Right lung (tissue), 10 donors: ENCODE measurements at places on chromosomes 5 and 9.

- DNase-seq: peak; percentile 30
These were observed at the start of gene CCDC180 for GRCh38 chr9:97307500-97308163. TSS of gene CCDC180 (plus strand) at chr9:97307659. CDS start at chr9:97308064, 405 bp downstream.

DNA sequence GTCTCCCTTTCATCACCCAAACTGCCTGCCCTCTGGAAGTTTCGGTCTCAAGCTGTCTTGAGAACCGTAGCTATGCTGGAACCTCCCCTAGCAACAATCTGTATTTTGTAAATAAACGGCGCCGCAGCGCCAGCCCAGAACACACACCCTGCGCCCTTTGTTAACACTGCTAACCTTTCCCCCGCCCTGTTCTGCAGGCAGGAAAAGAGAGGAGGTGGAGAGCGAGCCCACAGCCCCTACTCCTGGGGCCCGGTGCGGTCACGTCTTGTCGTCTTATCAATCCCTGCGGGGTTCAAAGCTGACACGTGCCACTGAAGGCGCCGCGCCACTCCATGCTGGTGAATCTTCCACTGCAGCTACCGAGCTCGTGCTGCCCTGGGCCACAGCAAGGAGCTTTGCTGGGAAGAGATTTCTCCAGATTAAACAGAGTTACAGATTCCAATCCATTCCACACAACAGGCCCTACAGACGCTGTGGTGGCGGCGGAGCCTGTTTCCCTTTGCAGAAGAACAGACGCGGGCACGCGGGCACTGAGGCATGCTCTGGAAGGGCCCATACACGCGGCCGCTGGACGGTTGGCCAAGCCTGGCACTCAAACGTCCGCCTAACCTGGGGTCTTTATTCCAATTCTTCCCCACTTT lies 25.3 kb downstream of the ZDHHC11B start:
- peak; percentile 92 for DNase-seq

GRCh38 chr9:92947268-92948037 lies at the start of gene FGD3:
TSS of gene FGD3 (plus strand) at chr9:92947523. CDS start at chr9:92976257, 28,734 bp downstream.
- no peak for DNase-seq

- DNase-seq: peak; percentile 3
These were observed 47.5 kb downstream of the UIMC1 start for GRCh38 chr5:176959051-176959450.
